Left ventricle myocardium inferior (tissue), 1 donor: ENCODE measurements at places on chromosomes 12 and 14. TPM values are rescaled to one million over a fixed set of nuclear protein-coding genes. Genes with fewer than 3 reads are reported as not detected.

- no peaks in the 10 kb centered on the region for H3K27me3 ChIP-seq
- H3K27ac ChIP-seq = no peak overlapping the region
- no peak overlapping the region for H3K4me3 ChIP-seq
- DNase-seq = no peak
- peaks cover 8% of the 10 kb centered on the region for H3K36me3 ChIP-seq
- H3K4me1 ChIP-seq = no peaks in the 10 kb centered on the region
These were observed 12.3 kb downstream of the IFI27L1 start for GRCh38 chr14:94093418-94093817.

GRCh38 chr14:101500681-101501080 lies 60.6 kb upstream of the DIO3 start:
- H3K36me3 ChIP-seq = no peaks in the 10 kb centered on the region
- H3K4me1 ChIP-seq = no peaks in the 10 kb centered on the region
- H3K27ac ChIP-seq = no peak overlapping the region
- peaks cover 98% of the 10 kb centered on the region for H3K27me3 ChIP-seq

GRCh38 chr14:68164711-68165113 lies 345.1 kb downstream of the RAD51B start:
- H3K36me3 ChIP-seq = no peaks in the 10 kb centered on the region
- H3K27me3 ChIP-seq = no peaks in the 10 kb centered on the region
- no peak for DNase-seq
- H3K4me3 ChIP-seq = no peak overlapping the region
- H3K4me1 ChIP-seq = peaks cover 13% of the 10 kb centered on the region

DNA sequence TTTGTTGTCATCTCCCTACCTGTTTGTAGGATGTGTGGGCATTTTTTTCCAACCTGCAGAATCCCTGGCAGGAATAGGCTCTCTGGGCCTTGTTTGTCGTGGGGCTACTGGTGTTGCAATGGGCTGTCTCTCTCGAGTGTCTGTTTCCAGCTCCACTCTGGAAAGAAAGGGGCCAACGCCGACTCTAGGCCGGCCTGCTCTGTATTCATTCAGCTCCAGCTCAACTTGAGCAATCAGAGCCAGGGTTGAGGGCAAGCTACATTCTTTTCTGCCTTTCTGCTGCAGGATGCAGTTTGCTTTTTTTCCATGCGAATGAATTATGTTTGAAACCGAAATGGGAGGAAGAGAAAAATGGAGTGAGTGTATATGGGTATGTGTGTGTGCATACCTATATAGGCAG lies 2.3 kb downstream of the JDP2 start:
- H3K27ac ChIP-seq = peak overlapping the region; percentile 96
- DNase-seq = no peak
- H3K4me3 ChIP-seq = peak overlapping the region; percentile 84
- H3K4me1 ChIP-seq = peaks cover 87% of the 10 kb centered on the region
- H3K27me3 ChIP-seq = no peaks in the 10 kb centered on the region

- peaks cover 7% of the 10 kb centered on the region for H3K4me1 ChIP-seq
- H3K36me3 ChIP-seq = no peaks in the 10 kb centered on the region
- H3K4me3 ChIP-seq = no peak overlapping the region
These were observed 51.5 kb upstream of the CMKLR1 start for GRCh38 chr12:108390495-108391203.

GRCh38 chr12:6826734-6827436 lies 1.3 kb upstream of the P3H3 start:
- peak overlapping the region; percentile 40 for H3K27ac ChIP-seq
- peaks cover 53% of the 10 kb centered on the region for H3K4me1 ChIP-seq
- peaks cover 10% of the 10 kb centered on the region for H3K36me3 ChIP-seq
- H3K4me3 ChIP-seq = peak overlapping the region; percentile 92

DNA sequence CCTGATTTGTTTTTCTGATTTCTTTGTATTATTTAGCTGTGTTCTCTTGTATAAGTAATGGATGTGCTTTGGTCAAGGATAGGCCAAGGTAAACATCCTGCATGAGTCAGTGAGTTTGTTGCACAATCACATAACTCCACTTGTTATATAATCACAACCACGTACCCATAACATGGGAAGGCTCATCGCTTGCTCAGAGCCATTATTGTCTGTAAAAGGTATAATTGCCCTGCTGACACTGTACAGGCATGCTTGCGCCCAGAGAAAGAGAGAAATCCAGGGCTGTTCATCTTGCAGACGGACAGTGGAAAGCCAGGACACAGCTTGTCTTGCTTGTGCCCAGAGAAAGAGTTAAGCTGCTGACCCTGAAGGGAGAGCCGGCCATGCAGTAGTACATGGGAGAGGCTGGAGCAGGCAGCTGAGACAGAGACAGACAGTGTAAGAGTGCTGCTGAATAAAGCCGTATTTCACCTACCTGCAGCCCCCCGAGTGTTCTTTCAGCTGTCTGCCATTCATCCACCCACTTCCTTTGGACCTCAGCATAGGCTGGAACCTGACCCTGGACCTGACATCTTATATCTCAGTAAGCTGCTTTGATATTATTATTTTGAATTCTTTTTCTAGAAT lies 174.7 kb upstream of the DAAM1 start:
- H3K27me3 ChIP-seq = peaks cover 10% of the 10 kb centered on the region
- H3K36me3 ChIP-seq = no peaks in the 10 kb centered on the region
- no peak for DNase-seq
- H3K27ac ChIP-seq = no peak overlapping the region
- H3K4me1 ChIP-seq = no peaks in the 10 kb centered on the region

- no peaks in the 10 kb centered on the region for H3K27me3 ChIP-seq
- H3K27ac ChIP-seq = peak overlapping the region; percentile 97
- H3K4me1 ChIP-seq = peaks cover 65% of the 10 kb centered on the region
- DNase-seq = peak; percentile 81
- no peaks in the 10 kb centered on the region for H3K36me3 ChIP-seq
These were observed 92.8 kb downstream of the NINJ2 start for GRCh38 chr12:570435-570920.

DNA sequence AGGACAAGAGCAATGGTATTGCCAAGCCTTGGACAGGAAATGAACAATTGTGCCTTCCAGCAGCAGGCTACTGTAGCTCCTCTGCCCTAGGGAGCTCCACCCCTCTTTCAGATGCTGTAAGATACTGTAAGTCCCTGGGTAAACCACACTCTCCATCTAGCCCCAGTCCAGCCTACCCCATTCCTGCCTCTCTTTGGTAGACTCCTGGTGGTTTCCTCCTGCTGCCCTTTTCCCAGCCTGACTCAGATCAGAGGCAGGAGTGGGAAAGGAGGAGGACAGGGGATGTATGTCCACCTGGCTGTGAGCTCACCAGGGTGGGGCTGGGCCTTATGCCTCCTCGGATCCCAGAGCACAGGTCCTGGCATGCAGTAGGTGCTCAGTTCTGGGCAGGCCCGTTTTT lies 174.6 kb downstream of the ESRRB start:
- H3K36me3 ChIP-seq = no peaks in the 10 kb centered on the region
- no peak overlapping the region for H3K4me3 ChIP-seq
- H3K27ac ChIP-seq = no peak overlapping the region
- peaks cover 11% of the 10 kb centered on the region for H3K27me3 ChIP-seq
- no peak for DNase-seq

DNA sequence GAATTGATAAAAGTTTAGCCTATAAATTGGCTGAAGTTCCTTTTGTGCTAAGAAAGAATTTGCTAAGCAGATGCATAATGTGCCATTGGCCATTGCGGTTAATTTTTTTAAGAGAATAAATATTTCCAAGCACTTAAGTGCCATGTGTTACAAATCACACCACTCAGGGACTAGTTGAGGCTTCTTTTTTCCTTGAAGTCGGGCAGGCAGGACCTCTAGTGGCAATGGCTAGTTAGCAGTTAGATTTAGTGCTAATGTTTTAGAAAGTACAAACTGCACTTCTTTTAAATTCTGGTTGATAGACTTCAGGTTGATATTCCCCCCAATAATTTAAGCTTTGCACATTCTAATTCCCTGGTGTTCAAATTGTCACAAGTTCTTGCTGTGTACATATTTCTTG lies 294.3 kb downstream of the APAF1 start:
- DNase-seq = no peak
- no peak overlapping the region for H3K27ac ChIP-seq
- no peak overlapping the region for H3K4me3 ChIP-seq
- no peaks in the 10 kb centered on the region for H3K4me1 ChIP-seq
- peaks cover 14% of the 10 kb centered on the region for H3K27me3 ChIP-seq

DNA sequence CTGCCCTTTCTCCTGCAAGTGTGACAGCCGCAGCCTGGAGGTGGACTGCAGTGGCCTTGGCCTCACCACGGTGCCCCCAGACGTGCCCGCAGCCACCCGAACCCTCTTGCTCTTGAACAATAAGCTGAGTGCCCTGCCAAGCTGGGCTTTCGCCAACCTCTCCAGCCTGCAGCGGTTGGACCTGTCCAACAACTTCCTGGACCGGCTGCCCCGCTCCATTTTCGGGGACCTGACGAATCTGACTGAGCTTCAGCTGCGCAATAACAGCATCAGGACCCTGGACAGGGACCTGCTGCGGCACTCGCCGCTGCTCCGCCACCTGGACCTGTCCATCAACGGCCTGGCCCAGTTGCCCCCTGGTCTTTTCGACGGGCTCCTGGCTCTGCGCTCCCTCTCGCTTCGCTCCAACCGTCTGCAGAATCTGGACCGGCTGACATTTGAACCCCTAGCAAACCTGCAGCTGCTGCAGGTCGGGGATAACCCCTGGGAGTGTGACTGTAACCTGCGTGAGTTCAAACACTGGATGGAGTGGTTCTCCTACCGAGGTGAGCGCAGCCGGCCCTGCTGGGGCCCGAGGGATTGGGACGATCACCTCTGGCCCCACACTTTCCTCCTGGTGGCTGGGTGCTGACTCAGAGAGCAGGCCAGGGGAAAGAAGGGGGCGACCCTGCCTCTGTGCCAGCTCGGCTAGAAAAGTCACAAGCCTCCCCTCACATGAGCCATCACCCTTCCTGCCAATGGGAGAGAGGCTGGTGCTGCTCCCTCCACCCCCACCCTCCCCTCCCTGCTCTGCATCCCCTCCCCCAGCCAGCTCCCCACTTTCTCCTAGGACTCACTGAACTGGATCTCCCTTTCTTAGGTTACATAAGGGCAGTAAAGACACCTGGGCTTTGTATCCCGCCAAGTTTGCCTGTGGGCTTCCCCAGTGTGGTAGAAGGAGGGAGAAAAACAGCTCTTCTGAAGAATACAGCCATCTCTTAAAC lies 10.9 kb downstream of the LRTM2 start:
- peaks cover 100% of the 10 kb centered on the region for H3K27me3 ChIP-seq
- H3K4me1 ChIP-seq = peaks cover 5% of the 10 kb centered on the region
- no peak overlapping the region for H3K4me3 ChIP-seq
- peak; percentile 33 for DNase-seq

GRCh38 chr12:6423267-6424007 lies 21.3 kb upstream of the CD27 start:
- DNase-seq = peak; percentile 79
- H3K27me3 ChIP-seq = peaks cover 4% of the 10 kb centered on the region
- H3K4me1 ChIP-seq = peaks cover 9% of the 10 kb centered on the region
- H3K36me3 ChIP-seq = no peaks in the 10 kb centered on the region

GRCh38 chr12:105418229-105418628 lies 87.7 kb downstream of the C12orf75 start:
- H3K4me1 ChIP-seq = peaks cover 5% of the 10 kb centered on the region
- H3K4me3 ChIP-seq = no peak overlapping the region
- no peaks in the 10 kb centered on the region for H3K27me3 ChIP-seq
- no peak for DNase-seq
- no peak overlapping the region for H3K27ac ChIP-seq

- peaks cover 47% of the 10 kb centered on the region for H3K4me1 ChIP-seq
- no peak for DNase-seq
- H3K27me3 ChIP-seq = no peaks in the 10 kb centered on the region
- peaks cover 33% of the 10 kb centered on the region for H3K36me3 ChIP-seq
- peak overlapping the region; percentile 91 for H3K27ac ChIP-seq
- H3K4me3 ChIP-seq = peak overlapping the region; percentile 80
These were observed 377 bp downstream of the CCNT1 start for GRCh38 chr12:48716168-48716492.

DNA sequence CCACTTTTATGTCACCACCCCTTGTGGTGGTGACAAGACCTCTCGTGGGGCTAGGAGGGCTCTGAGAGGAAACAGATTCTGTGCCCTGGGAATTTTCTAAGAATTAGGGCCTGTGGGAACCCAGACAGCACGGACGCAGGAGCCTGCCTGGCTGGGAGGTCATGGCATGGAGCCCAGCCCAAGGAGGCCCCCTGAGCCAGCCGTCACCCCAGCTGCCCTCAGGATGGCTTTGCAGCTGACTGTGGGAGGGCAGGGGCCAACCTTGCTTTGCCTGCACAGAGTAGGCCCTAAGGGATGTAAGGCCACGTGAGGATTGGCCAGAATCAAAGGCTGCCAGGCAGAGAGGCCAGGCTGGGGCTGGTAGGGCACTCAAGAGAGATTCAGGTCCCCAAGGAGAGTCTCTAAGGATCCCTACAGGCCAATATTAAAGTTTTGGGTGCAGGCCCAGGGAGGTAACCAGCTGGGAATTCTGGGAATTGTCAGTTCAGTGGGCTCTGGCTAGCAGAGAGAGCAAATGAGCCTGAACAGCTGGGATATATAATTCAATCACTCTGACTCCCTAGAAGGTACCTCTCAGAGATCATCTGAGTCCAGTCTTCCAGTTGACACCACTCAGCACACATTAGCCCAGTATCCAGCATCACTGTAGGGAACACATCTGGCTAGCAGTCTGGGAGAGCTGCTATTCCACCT lies 6.4 kb downstream of the LTBP2 start:
- DNase-seq = no peak
- no peak overlapping the region for H3K4me3 ChIP-seq
- H3K27ac ChIP-seq = peak overlapping the region; percentile 4
- no peaks in the 10 kb centered on the region for H3K27me3 ChIP-seq

GRCh38 chr12:13275241-13276085 lies 78.9 kb downstream of the EMP1 start:
- peaks cover 10% of the 10 kb centered on the region for H3K4me1 ChIP-seq
- H3K27ac ChIP-seq = no peak overlapping the region
- H3K27me3 ChIP-seq = peaks cover 80% of the 10 kb centered on the region
- H3K4me3 ChIP-seq = no peak overlapping the region

DNA sequence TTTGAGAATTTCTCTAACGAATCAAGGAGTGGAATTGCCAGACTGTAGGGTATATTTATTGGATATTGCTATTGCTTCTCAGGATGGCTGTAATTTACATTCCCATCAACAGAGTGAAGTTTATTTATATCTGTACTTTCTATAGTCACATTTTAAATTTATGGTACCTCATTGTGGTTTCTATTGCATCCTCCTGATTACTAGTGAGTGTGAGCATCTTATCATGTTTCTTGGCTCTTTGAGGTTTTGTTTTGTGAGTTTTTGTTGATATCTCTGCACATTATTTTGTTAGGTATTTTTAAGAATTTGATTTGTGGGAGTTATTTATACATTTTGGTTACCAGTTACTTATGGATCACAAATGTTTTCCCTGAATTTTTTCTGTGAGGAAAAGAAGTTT lies 13.9 kb downstream of the DNM1L start:
- DNase-seq = no peak
- no peaks in the 10 kb centered on the region for H3K36me3 ChIP-seq
- H3K4me1 ChIP-seq = peaks cover 31% of the 10 kb centered on the region
- no peak overlapping the region for H3K27ac ChIP-seq
- H3K27me3 ChIP-seq = no peaks in the 10 kb centered on the region

- no peaks in the 10 kb centered on the region for H3K36me3 ChIP-seq
- no peak overlapping the region for H3K4me3 ChIP-seq
- DNase-seq = no peak
- H3K27ac ChIP-seq = no peak overlapping the region
- peaks cover 13% of the 10 kb centered on the region for H3K4me1 ChIP-seq
These were observed 240.7 kb upstream of the PLEKHG7 start for GRCh38 chr12:92462049-92462448.

The ETNK1 gene
- total RNA-seq = 13.9 TPM

The EIF2S3B gene
- 0.22 TPM for total RNA-seq

The HOXC12 gene
- total RNA-seq = not detected

The DICER1 gene
- total RNA-seq = 22.1 TPM

The BCL11B gene
- 0.11 TPM for total RNA-seq

The IRAK3 gene
- total RNA-seq = 4.8 TPM

The CDH24 gene
- 2.1 TPM for total RNA-seq

The ADAMTS20 gene
- not detected for total RNA-seq

The DEGS2 gene
- not detected for total RNA-seq

The KCNC2 gene
- not detected for total RNA-seq
